ENCODE measurements at places on chromosomes 4 and X.

DNA sequence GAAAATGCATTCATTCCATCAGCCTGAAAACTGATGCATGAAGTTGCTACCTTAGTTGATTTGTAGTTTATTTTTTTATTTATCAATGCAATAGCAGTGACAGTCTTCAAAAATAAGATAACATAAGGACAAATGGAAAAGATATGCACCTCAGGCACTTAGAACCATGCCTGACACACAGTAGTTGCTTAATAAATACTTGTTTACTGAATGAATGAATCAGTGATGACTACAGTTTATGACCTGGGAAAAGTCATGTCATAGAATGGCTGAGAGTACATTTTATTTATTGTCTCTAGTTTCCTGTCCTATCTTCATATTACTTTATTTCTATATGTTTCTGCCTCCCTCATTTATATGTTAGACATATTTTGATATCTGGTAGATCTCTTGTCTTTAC, 171.8 kb downstream of the TLL1 start:
- no peak for DNase-seq

DNA sequence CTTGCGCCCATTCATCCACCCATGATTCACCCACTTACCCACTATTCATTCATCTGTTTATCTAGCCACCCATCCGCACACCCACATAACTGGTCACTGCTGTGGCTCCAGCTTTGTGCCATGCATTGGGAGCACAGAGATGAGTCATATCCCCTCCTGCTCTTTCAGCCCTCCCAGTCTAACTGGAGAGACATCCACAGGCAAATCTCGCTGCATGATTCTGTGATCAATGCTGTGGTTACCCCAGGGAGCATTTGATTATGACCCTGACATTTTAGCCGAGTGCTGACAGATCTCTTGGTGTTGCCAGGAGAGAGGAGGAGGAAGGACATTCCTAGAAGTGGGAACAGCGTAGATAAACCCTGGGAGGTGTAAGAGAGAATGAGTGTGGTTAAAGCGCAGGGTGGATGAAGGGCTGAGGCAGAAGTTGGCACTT, 10.4 kb upstream of the PORCN start:
- DNase-seq: no peak

GRCh38 chrX:42143866-42144592, 220.7 kb upstream of the CASK start:
- no peak for DNase-seq

DNA sequence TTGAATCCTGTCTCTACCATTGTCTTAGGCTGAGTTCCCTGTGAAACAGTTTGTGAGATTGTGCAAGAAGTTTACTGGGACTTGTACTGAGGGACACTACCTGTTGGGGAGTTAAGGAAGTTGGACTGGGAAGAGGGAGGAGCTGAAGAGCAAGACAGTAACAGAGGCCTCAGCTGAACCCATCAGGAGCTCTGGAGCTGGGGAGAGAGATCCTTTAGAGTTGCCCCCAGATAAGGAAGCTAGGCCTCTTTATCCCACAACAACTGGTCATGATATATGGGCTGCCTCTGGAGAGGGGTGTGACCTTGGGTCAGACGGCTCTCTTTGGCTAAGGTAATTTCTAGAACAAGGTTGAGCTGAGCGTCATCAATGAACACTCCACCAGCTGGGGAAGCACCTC, 137.8 kb upstream of the SLC4A4 start:
- DNase-seq: no peak

DNA sequence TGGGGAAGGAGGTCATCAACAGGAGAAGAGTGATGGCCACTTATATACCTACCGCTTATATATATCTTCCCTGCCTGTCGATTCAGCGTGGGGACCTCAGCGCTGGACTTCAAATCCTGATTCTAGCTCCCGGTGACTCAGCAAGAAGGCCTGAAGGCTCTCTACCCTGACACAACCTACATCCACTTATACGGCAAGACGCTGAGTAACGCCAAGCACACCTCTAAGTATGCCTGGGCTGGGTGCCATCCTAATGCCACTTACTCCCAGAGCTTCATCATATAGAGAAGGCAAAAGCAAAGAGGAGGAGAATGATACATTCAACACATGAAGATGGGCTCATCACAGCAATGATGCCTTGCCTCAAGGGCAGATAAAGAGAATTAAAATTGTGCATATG, 198.3 kb downstream of the CHIC2 start:
- DNase-seq: no peak

DNA sequence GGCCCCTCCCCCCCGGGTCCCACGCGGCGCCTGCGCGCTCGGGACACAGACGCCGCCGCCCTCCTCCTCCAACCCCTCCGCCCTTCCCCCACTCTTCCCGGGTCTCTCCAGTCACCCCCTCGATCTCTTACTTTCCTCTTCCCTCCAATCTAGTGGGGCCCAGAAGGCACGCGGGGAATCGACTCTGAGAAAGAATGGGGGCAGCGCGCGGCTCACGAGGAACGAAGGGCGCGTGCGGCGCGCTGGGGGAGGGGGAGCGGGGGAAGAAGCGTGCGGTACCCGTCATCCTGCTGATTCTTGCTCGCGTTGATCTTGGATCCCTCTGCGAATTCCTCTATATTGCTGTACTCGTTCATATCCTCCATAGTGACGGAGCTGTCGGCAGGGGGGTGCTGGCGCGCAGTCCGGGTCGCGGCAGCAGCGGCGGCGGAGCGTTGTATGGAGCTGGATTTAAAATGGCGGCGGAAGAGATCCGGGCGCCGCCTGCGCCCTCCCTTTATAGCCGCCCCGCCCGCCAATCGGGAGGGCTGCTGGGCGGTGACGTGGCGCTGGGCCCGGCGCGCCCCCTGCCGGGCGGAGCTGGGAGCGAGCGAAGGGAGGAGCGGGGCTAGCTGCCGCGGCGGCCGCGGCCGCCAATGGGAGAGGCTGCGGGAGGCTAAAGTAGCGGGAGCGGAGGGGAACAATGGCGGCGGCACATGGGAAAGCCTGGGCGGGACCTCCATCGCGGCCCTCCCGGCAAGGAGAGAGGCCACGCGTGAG, 1.1 kb downstream of the HNRNPDL start:
- DNase-seq: peak; percentile 99

GRCh38 chr4:4735136-4735750, 124.2 kb upstream of the MSX1 start:
- DNase-seq: no peak

All from brain (organoid and tissue), 16 donors.